ENCODE measurements at places on chromosomes 5 and 9. TPM values are rescaled to one million over a fixed set of nuclear protein-coding genes. Genes with fewer than 3 reads are reported as not detected.
A peak's percentile ranks its signal among the peaks of the same experiment; 100 is the strongest.

- DNase-seq, result no peak
These were observed 102.5 kb upstream of the SH3GL2 start for GRCh38 chr9:17476401-17476800.

DNA sequence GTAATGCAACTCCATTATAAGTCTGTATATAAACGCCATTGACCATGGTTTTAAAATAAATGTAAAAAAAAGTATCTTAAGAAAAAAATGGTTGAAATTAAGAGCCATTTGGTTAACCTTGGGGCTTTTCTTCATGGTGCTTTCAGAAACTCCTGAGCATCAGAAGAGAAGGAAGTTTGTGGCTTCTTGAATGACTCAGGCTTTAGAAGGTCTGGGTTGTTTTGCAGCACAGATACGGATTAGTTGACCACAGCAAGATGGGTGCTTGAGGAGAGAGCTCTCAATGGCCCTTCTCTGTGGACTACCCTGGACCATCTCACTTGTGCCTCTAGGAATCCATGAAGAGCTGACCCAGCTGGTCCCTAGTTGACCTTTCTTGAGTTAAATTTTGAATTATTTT lies 189.5 kb downstream of the TMEM38B start:
- DNase-seq, result no peak

DNA sequence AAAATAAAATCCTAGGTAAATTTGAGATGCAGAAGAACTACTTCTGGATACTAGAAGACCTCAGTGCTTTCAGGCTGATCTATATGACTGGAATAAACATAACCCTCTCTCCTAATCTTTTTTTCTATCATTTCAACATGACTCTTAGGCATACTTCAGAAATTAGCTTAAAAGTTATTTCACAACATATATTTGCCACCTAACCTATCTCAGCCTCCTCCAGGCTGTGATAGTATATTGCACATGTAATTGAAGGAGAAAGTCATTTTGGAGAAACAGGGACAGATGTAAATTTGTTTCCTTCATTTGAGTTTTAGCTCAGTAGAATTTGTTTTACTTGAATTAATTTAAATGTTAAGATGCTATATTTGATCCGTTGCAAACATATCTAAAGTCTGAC lies 1932.3 kb upstream of the CDH6 start:
- DNase-seq, result no peak

The JMY gene
- 4.5 TPM for total RNA-seq

The ZBTB26 gene
- total RNA-seq, result 4.7 TPM

The RAI14 gene
- 11.3 TPM for total RNA-seq

GRCh38 chr9:70588999-70589398 lies 174.5 kb upstream of the KLF9 start:
- DNase-seq, result no peak

DNA sequence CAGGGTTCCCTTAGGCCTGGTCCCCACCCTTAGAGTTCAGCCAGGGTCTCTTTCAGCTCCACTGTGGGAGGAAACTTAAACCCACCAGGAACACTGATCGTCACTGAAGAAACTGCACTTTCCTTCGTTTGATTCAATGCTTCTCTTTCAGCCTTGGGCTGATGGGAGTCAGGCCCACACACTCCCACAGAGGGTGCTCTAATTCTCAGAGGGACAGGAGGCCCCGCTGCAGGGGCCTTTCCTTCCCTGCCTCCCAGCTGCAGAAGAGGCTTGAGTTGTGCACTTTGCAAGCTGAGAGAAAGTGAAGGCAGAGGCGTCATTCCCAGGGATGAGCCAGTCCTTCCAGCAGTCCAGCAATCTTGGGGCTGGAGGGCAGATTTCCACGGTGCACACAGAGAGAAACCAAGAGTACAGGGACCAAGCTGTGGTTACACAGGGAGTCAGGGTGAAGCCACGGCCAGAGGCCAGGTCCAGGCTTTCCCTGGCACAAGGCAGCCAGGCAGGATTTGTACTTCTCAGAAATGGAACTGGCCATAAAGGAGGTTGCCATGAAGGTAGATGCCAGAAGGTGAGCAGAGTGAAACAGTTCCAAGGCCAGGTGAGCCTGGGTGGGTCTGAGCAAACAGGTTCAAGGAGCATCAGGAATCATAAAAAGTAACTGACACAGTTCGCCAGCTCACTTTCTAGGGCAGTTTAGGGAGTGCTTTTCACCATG lies 10.4 kb upstream of the GLIPR2 start:
- DNase-seq, result peak; percentile 62

The TMEM252 gene
- 0.89 TPM for total RNA-seq

The KIF4B gene
- not detected for total RNA-seq

GRCh38 chr5:2740876-2741555 lies 10.5 kb downstream of the IRX2 start:
- DNase-seq, result no peak

DNA sequence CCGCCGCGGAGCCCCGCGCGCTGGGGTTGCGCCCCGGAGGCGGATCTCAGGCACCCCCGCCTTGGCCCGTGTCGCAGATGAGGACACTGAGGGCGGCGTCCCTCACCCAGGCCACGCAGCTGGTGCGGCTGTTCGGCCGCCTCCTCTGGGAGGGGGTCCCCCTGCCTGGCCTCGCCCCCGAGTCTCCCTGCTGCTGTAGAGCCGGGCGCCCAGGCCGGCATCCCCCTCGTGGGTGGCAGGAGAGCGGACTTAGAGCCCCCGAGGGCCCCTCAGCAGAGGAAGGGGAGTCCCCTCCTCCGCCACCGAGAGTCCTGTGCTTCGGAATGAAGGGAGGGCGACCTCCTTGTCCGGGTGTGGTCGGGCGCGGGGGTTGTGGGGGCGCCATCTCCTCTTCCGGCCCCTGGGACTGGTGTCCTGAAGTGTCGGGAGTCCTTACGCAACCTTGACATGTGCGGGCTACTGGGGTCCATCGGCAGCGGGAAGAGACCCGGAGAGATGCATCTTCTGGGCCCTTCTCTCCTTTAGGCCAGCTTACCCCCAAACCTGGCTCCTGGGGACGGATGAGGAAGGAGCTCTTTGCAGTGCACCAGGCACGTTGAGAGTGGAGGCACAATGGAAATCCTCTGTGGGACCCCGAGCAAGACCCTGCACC lies 11.7 kb upstream of the EXOSC2 start:
- DNase-seq, result no peak

The VPS13A gene
- 58.4 TPM for total RNA-seq

The JADE2 gene
- total RNA-seq, result 27.1 TPM

DNA sequence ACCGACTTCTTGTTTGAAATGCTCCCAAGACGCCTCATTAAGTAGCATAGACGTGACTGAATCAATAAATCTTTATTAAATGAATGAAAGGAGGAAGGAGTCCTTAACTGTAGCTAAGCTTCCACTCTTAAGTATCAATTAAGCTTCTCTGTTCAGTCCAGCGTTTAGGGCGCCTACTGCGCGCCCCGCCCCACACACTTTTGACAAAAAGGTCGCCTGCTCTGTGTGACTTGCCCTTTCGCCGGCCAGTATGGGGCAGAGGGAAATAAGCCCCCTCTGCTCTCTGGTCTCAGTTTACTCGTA lies 662 bp upstream of the DOLPP1 start:
- no peak for DNase-seq

DNA sequence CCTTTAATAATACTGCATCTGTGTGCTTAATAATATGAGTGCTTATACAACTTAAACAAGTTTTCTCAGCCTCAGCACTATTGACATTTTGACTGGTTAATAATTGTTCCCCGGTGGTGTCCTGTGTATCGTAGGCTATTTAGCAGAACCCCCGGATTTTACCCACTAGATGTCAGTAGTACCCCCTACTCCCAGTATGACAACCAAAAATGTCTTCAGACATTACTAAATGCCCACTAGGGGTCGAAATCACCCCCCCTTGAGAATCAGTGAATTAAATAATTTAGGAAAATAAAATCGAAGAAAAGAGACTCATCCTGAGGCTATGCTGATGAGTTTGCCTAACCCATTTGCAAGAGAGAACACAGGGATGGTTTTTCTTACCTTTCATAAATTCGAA lies 166.3 kb downstream of the ATP10B start:
- DNase-seq, result no peak

GRCh38 chr9:69056191-69056815 lies 20.8 kb downstream of the FXN start:
- DNase-seq, result no peak

The RPL7A gene
- 1,331 TPM for total RNA-seq

The LCNL1 gene
- total RNA-seq, result not detected

The NACC2 gene
- 25.2 TPM for total RNA-seq

The LHX2 gene
- not detected for total RNA-seq

GRCh38 chr5:146662229-146662628 lies 146.2 kb upstream of the GPR151 start:
- DNase-seq, result no peak

- no peak for DNase-seq
These were observed 17.2 kb upstream of the AFAP1L1 start for GRCh38 chr5:149254506-149254905.

DNA sequence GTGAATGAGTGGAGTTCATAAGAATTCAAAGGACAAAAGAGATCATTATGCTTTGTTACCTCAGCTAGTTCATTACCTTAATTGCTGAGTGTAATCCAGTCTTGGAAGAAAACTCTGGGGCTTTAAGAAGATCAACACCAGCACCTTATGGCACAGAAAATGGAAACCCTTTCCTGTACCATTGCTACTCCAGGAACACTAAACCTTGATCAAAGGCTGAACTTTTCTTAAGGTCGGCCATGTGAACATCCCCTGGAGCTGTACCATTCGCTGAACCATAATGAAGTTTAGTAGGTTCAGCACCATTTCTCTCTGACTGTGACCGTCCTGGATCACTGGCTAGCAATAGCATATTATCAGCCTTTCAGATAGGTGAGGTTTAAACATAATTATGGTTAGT lies 97.4 kb downstream of the PBX3 start:
- DNase-seq, result no peak

The FAM153A gene
- total RNA-seq, result 8.5 TPM

The KCNIP1 gene
- 0.22 TPM for total RNA-seq

GRCh38 chr5:84779186-84779585 lies 394.5 kb upstream of the EDIL3 start:
- no peak for DNase-seq

- no peak for DNase-seq
These were observed 13.4 kb upstream of the TSC1 start for GRCh38 chr9:132957805-132958204.

GRCh38 chr5:44681906-44682305 lies 126.8 kb upstream of the MRPS30 start:
- no peak for DNase-seq

GRCh38 chr5:105639068-105639467 lies 2031.7 kb downstream of the EFNA5 start:
- no peak for DNase-seq

GRCh38 chr9:21381448-21382339 lies 3.5 kb downstream of the IFNA2 start:
- DNase-seq, result no peak

GRCh38 chr5:141903261-141903660 lies 20.4 kb upstream of the DELE1 start:
- DNase-seq, result no peak

The DPM2 gene
- 25.1 TPM for total RNA-seq

- no peak for DNase-seq
These were observed 72.7 kb downstream of the C9orf57 start for GRCh38 chr9:71987471-71988371.
